Jurkat, Clone E6-1 (cell line): ENCODE measurements at places on chromosomes 2 and 18.

GRCh38 chr2:44470151-44470550, 108.4 kb downstream of the CAMKMT start:
- DNase-seq: no peak

DNA sequence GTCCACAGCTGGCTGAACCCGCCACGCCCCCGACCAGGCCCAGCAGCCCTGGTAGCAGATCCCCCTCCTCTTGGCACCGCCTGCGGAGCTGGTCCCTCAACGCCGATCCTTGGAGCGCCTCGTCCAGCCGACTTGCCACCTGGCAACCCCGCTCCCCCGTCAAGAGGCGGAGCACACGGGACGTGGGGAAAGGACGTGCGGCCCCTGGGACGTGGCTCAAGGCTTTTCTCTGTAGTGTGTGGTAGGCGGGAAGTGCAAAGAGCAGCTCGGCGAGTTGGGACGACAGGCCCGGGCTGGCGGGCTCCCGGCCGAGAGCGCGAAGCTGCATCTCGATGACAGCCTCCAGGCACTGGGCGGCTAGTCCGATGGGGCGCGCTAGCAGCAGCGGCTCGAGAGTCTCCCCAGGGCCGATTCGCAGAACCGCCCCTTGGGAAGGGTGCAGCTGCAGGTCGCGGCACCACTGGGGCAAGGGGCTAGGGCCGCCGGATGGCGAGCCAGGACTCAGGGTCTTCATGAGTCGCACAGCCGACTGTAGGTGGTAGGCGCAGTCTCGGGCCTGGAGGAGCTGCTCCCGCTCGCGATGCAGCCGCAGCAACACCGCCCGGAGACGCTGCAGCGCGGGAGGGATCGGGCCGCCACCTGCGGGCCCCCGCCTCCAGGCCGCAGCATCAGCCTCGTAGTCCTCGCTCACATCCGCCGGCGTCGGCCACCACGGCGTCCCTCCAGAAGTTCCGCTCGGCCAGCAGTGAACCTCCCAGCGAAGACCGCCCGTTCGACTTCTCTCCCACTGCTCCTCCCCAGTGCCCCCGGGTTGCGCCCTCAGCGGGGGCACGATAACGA, 617 bp downstream of the CCDC142 start:
- DNase-seq: no peak

- no peak for DNase-seq
These were observed 14.0 kb upstream of the DCC start for GRCh38 chr18:52325997-52326396.

DNA sequence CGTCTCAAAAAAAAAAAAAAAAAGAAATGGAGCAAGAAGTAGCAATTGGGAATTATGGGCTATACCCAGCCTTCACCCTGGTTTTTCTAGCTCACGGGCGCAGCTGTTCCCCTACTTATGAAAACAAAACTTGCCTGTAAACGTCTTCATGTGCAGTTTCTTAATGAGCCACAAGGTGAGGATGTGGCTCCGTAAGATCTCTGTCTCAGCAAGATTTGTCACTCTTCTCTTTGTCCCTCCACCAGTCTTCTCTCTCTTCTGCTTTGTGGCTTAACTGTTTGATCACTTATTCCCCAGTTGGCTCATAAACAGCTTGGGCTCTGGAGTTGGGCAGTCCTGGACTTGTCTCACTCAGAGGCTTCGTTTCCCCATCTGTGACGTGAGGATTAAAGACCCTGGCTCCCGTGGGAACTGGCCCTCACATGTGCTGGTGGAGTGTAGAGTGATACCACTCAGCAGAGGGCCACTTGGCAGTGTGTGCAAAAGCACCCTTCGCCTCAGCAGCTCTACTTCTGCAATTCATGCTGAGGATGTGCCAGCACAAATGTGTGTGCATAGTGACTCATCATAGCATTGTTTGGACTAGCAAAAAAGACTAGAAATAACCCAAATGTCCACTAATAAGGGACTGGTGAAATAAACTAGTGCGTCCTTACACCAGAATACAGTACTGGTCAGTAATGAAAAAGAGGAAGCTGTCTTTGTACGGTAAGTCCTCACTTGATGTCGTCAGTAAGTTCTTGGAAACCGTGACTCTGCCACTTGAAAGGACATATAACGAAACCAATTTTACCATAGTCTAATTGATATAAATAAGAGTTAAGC, 8.7 kb downstream of the CEP68 start:
- peak; percentile 88 for DNase-seq

- DNase-seq: peak; percentile 80
These were observed 109.8 kb downstream of the AOX1 start for GRCh38 chr2:200695601-200696000.

DNA sequence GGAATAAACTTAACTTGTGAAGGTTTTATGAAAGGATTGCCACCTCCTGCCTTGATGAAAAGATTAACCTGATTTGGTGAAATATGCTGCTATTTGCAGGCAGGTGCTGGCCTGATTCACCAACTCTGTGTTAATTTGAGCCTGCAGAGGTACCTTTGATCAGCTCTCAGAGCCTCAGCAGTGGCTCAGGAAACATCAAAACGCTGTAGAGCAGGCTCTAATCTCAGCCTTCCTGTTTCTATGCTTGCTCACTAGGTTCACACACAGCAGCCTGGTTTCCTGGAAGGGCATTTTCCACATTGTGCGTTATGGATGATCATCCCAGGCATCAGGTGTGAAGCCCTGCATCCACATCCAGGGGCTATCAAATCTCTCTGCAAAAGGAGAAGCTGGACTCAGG, 16.9 kb downstream of the TGIF1 start:
- DNase-seq: peak; percentile 37

- DNase-seq: no peak
These were observed 2.0 kb upstream of the RUFY4 start for GRCh38 chr2:218066926-218067515.

GRCh38 chr2:226984750-226985582, 149.1 kb downstream of the RHBDD1 start:
- DNase-seq: peak; percentile 83

GRCh38 chr2:172462373-172462848, 35.0 kb downstream of the ITGA6 start:
- DNase-seq: no peak

DNA sequence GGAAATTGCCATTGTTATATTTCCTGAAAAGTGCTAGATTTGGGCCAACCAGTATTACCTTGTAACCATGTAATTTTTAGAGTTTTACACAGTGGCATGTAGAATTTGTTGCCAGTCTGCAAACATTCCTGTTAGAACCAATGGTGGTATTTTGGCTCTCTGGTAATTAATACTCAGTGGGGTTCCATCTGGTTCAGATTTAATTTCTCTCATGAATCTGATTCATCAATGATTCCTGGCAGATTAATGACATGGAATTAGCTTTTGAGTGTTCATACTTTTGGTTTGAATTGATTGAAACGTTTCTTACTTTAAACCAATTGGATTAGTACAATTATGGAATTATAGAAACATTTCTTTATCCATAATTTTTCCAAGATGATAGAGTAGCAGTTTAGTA, 93.2 kb downstream of the MC4R start:
- no peak for DNase-seq

DNA sequence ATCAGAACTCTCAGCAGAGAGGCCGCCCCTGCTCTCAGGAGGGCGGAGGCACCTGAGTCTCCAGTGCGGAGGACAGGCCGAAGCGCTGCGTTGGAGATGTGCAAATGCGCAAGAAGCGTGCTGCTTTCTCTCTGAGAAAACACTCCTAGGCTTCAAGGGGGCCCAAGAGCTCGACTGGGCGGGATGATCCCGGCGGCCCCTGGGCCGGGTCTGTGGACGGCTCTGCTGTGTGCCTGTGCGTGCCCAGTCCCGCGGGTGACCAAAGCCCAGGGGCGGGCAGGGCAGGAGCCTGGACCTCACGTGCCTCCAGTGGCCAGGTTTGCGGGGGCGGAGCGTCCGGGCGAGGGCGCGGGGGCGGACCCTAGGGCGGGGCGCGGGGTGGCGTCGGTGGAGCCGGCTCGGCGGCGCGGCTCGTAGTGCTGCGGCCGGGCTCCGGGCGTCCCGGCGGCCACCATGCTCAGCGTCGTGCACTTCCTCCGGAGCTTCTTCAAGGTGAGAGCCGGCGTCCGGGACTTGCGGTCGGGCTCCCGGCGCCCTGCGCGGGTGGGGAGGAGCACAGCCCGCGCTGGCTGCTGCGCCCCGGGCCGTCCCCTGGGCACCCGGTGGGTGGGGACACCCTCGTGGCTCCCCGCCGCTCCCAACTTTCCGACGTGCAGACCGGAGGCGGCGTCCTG, at the start of gene ARHGEF4:
ARHGEF4 (plus strand) TSS at position 414 of the 674 bp plus-strand sequence; CDS start at position 454, 40 bp downstream.
- no peak for DNase-seq

GRCh38 chr18:58806826-58807714, 57.6 kb upstream of the ZNF532 start:
- no peak for DNase-seq

- no peak for DNase-seq
These were observed 119.7 kb downstream of the GAREM1 start for GRCh38 chr18:32351032-32351431.

DNA sequence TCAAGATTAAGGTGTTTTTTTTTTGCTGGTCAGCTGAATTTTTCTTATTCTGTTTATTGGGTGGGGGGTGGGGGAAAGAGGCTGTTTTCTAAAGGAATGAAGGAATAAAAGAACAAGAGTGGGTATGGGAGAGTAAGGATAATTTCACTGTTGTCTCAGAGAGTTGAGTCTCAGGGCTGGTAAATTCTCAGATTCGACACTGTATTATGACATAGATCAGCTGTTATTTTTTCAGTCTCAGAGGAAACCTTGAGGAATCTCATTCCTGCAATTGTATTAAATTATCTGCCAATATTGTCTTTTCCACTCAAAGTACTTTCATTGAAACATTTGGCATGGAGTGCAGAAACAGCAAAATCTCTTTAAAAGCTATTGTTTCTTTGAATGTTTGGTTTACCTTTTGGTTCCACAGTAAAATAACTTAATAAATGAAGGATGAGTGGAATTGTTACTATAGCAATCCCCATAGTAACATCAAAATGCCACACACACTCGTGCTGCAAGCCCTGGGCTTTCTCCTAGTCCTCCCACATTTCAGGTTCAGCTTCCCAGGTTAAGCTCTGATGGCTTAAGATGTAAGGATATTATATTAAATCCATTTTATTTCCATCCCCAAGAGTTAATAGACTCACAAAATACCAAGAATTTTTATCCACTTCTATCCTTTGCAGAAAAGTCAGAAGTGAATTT, 478.7 kb upstream of the TCF4 start:
- no peak for DNase-seq

GRCh38 chr18:1002653-1003178, 98.0 kb downstream of the ADCYAP1 start:
- DNase-seq: no peak

DNA sequence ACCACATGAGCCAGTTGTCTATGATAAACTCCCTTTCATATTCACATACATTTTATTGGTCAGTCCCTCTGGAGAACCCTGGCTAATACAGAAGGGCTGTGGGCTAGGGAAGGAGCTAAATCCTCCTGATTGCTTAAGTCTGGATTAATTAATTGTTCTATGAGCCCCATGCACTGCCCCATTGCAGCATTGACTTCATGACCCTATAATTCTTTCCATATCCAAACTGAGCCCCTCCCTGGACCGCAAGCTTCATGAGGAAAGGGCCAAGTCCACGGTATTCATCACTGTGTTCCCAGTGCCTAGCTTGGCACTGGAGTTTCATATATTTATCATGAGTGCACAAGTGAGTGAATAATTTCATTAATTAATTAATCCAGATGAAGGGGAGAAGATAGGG, 124.0 kb downstream of the MBD2 start:
- no peak for DNase-seq

DNA sequence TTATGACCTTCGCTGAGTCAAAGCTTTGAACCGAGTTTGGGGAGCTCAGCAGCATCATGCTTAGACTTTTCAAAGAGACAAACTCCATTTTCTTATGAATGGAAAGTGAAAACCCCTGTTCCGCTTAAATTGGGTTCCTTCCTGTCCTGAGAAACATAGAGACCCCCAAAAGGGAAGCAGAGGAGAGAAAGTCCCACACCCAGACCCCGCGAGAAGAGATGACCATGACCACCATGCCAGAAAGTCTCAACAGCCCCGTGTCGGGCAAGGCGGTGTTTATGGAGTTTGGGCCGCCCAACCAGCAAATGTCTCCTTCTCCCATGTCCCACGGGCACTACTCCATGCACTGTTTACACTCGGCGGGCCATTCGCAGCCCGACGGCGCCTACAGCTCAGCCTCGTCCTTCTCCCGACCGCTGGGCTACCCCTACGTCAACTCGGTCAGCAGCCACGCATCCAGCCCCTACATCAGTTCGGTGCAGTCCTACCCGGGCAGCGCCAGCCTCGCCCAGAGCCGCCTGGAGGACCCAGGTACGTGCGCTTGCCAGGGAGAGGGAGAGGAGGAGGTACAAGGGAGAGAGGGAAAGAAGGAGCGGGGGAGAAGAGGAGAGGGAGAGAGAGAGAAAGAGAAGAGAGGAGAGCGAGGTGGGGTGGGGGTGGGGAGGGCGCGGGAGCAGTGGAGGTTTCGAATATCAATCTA, at the start of gene DLX1:
DLX1 (plus strand) TSS at position 48 of the 700 bp plus-strand sequence; CDS start at position 219, 171 bp downstream.
- DNase-seq: no peak

DNA sequence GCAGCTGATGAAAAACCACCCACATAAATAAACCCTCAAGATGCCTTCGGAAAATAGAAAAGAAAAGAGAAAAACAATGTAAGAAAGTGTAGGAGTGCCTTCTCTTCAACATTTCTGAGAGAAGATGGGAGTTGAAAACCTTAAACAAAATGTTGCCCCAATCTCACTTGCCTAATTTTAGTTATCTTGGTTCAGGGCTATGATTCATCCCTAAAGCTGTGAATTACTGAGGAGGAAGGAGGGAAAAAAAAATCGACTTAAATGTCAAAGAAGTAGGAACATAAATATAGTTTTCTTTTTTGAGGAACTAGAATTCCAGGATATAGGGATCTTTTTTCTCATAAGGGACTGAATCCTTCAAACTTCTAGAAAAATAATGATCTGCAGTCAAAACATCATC, 360.3 kb downstream of the TGIF1 start:
- no peak for DNase-seq

DNA sequence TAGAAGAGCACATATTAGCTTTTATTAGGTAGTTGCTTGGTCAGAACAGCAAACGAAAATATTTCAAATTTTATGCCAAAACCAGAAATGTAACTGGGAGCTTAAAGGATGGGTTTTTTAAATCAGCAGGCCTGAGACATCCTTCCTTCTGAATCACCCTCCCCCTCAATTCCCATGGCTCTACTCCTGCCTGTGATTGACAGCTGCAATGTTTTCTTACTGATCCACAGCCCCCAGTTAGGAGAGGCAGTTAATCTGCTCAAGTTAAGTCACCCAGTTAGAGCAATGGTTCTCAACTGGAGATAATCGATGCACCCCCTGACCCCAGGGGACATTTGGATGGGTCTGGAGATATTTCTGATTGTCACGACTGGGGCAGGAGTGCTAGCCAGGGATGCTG, 24.9 kb downstream of the KCTD18 start:
- no peak for DNase-seq

GRCh38 chr2:32773448-32773808, 145.6 kb downstream of the TTC27 start:
- no peak for DNase-seq

GRCh38 chr2:156077041-156077742, 255.3 kb downstream of the NR4A2 start:
- no peak for DNase-seq
